ENCODE measurements at places on chromosomes 5 and 9. TPM values are rescaled to one million over a fixed set of nuclear protein-coding genes. Genes with fewer than 3 reads are reported as not detected.

Gene MARCHF3
- total RNA-seq = 3.7 TPM

Gene SSBP2
- total RNA-seq = 27.2 TPM

Gene HINT1
- total RNA-seq = 73.1 TPM

Gene SLC46A2
- total RNA-seq = not detected

Gene SHLD3
- 3.7 TPM for total RNA-seq

Gene CTSV
- total RNA-seq = not detected
